ENCODE measurements at places on chromosomes 5 and 9. TPM values are rescaled to one million over a fixed set of nuclear protein-coding genes. Genes with fewer than 3 reads are reported as not detected.

- no peak for DNase-seq
- H3K27me3 ChIP-seq: no peaks in the 10 kb centered on the region
- no peak overlapping the region for H3K4me3 ChIP-seq
- no peak overlapping the region for H3K27ac ChIP-seq
- H3K4me1 ChIP-seq: peaks cover 74% of the 10 kb centered on the region
Measured at GRCh38 chr9:19994296-19994695, 205.5 kb upstream of the SLC24A2 start.

DNA sequence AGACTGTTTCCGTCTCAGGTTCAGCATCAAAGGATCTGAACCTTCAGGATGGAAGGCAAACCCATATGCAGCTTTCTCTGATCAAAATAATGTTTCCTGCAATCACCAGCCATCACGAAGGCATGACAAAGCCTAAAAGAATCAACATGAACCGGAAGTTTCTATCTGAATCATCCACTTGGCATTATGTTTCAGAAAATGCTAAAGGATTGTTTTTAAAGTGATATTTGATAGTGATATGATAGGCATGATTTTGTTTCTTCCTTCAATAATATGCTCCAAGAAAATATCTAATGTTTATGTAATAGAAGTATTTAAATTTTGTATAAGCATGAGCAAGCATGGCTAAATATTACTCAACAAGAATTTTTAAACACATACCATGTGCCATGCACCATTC is 219.6 kb downstream of the PLK2 start:
- no peaks in the 10 kb centered on the region for H3K4me1 ChIP-seq
- no peaks in the 10 kb centered on the region for H3K36me3 ChIP-seq
- peaks cover 8% of the 10 kb centered on the region for H3K27me3 ChIP-seq

GRCh38 chr9:91334053-91334452 is 27.7 kb downstream of the AUH start:
- no peak overlapping the region for H3K27ac ChIP-seq
- no peak overlapping the region for H3K4me3 ChIP-seq
- no peaks in the 10 kb centered on the region for H3K27me3 ChIP-seq
- peaks cover 28% of the 10 kb centered on the region for H3K4me1 ChIP-seq
- H3K36me3 ChIP-seq: peaks cover 17% of the 10 kb centered on the region

- H3K36me3 ChIP-seq: peaks cover 12% of the 10 kb centered on the region
- no peaks in the 10 kb centered on the region for H3K27me3 ChIP-seq
- peak overlapping the region; percentile 90 for H3K27ac ChIP-seq
- H3K4me1 ChIP-seq: peaks cover 29% of the 10 kb centered on the region
- peak; percentile 19 for DNase-seq
Measured at GRCh38 chr9:35732800-35733541, 505 bp downstream of the CREB3 start.

- H3K27ac ChIP-seq: no peak overlapping the region
- no peak overlapping the region for H3K4me3 ChIP-seq
- H3K27me3 ChIP-seq: peaks cover 5% of the 10 kb centered on the region
- no peaks in the 10 kb centered on the region for H3K4me1 ChIP-seq
Measured at GRCh38 chr5:33309536-33310345, 131.0 kb upstream of the TARS1 start.

GRCh38 chr5:102595332-102595731 is 96.5 kb upstream of the SLCO6A1 start:
- H3K4me3 ChIP-seq: no peak overlapping the region
- H3K4me1 ChIP-seq: peaks cover 27% of the 10 kb centered on the region
- no peak for DNase-seq
- no peak overlapping the region for H3K27ac ChIP-seq
- peaks cover 4% of the 10 kb centered on the region for H3K36me3 ChIP-seq
- H3K27me3 ChIP-seq: peaks cover 6% of the 10 kb centered on the region

GRCh38 chr9:124012368-124013301 is 1.1 kb downstream of the LHX2 start:
- H3K4me1 ChIP-seq: peaks cover 42% of the 10 kb centered on the region
- H3K36me3 ChIP-seq: no peaks in the 10 kb centered on the region
- peaks cover 70% of the 10 kb centered on the region for H3K27me3 ChIP-seq
- DNase-seq: no peak
- no peak overlapping the region for H3K27ac ChIP-seq
- no peak overlapping the region for H3K4me3 ChIP-seq

DNA sequence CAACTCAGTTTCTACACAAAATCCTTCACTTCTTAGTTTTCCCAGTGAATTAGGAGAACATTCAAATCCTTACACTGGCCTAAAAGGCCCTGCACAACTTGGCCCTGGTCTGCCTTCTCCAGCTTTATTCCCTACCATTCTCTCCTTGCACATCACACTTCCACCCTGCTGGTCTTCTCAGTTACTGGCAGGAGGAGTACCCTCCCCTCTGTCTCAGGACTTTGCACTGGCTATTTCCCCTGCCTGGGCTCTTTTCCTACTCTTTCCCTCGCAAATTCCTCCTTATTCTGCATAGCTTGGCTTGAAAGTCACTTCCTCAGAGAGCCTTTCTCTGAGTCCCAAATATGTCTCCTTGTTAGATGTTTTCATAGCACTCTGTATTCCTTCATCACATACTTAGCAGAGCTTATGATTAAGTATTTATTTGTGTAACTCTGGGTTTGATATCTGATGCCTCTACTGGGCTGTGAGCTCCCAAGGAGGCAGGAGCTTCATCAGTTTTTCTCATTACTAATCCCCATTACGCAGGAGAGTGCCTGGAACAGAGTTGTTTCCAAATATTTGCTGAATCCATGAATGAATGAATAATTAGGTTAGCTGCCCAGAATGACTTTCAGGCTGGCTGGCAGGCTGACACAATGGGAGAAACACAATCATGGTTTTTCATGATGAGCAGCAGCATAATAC is 159.8 kb upstream of the KLF9 start:
- no peak overlapping the region for H3K4me3 ChIP-seq
- no peak overlapping the region for H3K27ac ChIP-seq
- peaks cover 2% of the 10 kb centered on the region for H3K36me3 ChIP-seq
- H3K27me3 ChIP-seq: no peaks in the 10 kb centered on the region

GRCh38 chr5:125746917-125747316 is 676.3 kb upstream of the GRAMD2B start:
- H3K27ac ChIP-seq: no peak overlapping the region
- H3K27me3 ChIP-seq: no peaks in the 10 kb centered on the region
- no peaks in the 10 kb centered on the region for H3K4me1 ChIP-seq
- H3K36me3 ChIP-seq: no peaks in the 10 kb centered on the region
- no peak overlapping the region for H3K4me3 ChIP-seq

- H3K27ac ChIP-seq: no peak overlapping the region
- no peak for DNase-seq
- H3K36me3 ChIP-seq: no peaks in the 10 kb centered on the region
- peaks cover 60% of the 10 kb centered on the region for H3K27me3 ChIP-seq
- H3K4me3 ChIP-seq: no peak overlapping the region
Measured at GRCh38 chr9:132813115-132813771, 64.8 kb downstream of the AK8 start.

- no peak overlapping the region for H3K27ac ChIP-seq
- no peak for DNase-seq
- H3K36me3 ChIP-seq: no peaks in the 10 kb centered on the region
- no peaks in the 10 kb centered on the region for H3K27me3 ChIP-seq
- no peaks in the 10 kb centered on the region for H3K4me1 ChIP-seq
Measured at GRCh38 chr9:121242219-121242958, 25.6 kb upstream of the GSN start.

GRCh38 chr9:131019388-131020239 is 10.6 kb downstream of the LAMC3 start:
- H3K36me3 ChIP-seq: no peaks in the 10 kb centered on the region
- H3K4me3 ChIP-seq: no peak overlapping the region
- H3K27me3 ChIP-seq: peaks cover 17% of the 10 kb centered on the region
- no peak overlapping the region for H3K27ac ChIP-seq
- no peaks in the 10 kb centered on the region for H3K4me1 ChIP-seq

DNA sequence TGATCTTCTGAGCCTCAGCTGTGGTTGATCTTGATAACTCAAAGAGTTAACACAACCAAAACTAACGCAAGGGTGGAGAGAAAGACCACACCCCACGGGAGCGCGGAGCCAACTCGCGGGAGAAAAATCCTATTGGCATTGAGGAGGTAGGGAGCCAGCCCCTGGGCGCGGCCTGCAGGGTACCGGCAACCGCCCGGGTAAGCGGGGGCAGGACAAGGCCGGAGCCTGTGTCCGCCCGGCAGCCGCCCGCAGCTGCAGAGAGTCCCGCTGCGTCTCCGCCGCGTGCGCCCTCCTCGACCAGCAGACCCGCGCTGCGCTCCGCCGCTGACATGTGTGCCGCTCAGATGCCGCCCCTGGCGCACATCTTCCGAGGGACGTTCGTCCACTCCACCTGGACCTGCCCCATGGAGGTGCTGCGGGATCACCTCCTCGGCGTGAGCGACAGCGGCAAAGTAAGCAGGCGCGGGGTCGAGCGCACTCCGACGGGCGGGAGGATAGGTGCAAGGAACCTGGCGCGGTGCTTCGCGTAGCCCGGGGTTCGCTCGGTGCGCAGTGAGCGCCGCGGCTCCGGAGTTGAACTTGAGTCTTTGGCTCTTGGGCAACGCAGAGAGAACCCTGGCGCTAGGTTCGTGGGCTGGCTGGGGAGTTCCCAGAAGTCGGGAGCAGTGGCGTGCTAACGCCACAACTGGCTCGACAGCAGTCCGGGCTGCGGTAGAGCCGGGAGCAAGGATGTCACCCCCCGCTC is at the start of gene GDA:
TSS of gene GDA (plus strand) at position 210 of the 745 bp plus-strand sequence. CDS start at position 330, 120 bp downstream.
- no peak within 1 kb of the TSS for H3K27ac ChIP-seq
- no peak for DNase-seq
- peaks cover 44% of the 10 kb centered on the region for H3K27me3 ChIP-seq
- H3K36me3 ChIP-seq: no peaks in the 10 kb centered on the region
- H3K4me1 ChIP-seq: peaks cover 5% of the 10 kb centered on the region
- peak within 1 kb of the TSS; percentile 44 for H3K4me3 ChIP-seq

DNA sequence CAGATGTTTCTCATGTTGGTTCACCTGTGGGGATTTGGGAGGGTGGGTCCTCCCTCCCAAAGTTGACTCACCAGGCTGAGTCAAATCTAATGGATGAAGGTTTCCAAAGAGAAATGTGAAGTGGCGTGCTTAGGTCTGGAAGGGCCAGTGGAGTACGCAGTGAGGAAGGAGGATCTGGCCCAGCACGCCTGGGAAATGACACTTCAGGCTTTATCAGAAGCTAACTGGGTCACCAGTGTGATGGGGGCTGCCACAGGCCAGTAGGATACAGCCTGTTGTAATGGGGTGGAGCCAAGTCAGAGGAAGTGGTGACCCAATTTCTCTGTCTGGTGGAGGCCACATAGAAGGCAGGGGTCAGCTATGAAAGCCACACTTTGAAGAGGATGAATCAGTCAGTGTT is 18.0 kb downstream of the POLR1E start:
- no peak overlapping the region for H3K4me3 ChIP-seq
- H3K4me1 ChIP-seq: peaks cover 21% of the 10 kb centered on the region
- DNase-seq: peak; percentile 35
- H3K36me3 ChIP-seq: peaks cover 12% of the 10 kb centered on the region
- H3K27ac ChIP-seq: peak overlapping the region; percentile 84
- H3K27me3 ChIP-seq: no peaks in the 10 kb centered on the region

DNA sequence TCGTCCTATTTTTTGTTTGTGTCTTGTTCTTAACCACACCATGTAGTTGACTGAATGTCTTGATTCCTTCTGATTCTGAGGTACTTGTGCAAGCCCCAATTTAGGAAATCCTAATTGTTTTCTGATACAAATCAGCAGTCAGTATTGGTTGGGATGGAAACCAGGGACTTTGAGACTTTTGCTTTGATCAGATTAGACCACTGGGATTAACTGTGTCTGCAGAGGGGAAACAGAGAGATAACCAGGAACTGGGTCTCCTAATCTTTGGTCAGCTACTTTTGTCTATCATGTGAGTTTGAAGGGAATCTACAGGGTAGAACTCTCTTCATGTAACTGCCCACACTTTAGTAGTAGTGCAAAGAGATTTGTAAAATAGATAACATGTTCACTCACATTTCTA is 173.8 kb upstream of the POC5 start:
- DNase-seq: no peak
- H3K36me3 ChIP-seq: no peaks in the 10 kb centered on the region
- no peak overlapping the region for H3K4me3 ChIP-seq
- H3K27ac ChIP-seq: no peak overlapping the region

- no peak for DNase-seq
- no peak overlapping the region for H3K27ac ChIP-seq
- no peaks in the 10 kb centered on the region for H3K4me1 ChIP-seq
- no peaks in the 10 kb centered on the region for H3K36me3 ChIP-seq
Measured at GRCh38 chr5:9313751-9314150, 232.1 kb downstream of the SEMA5A start.

- H3K27ac ChIP-seq: no peak overlapping the region
- no peaks in the 10 kb centered on the region for H3K27me3 ChIP-seq
- DNase-seq: no peak
- peaks cover 4% of the 10 kb centered on the region for H3K36me3 ChIP-seq
- H3K4me1 ChIP-seq: peaks cover 84% of the 10 kb centered on the region
Measured at GRCh38 chr5:157165261-157165660, 803 bp downstream of the GARIN3 start.

DNA sequence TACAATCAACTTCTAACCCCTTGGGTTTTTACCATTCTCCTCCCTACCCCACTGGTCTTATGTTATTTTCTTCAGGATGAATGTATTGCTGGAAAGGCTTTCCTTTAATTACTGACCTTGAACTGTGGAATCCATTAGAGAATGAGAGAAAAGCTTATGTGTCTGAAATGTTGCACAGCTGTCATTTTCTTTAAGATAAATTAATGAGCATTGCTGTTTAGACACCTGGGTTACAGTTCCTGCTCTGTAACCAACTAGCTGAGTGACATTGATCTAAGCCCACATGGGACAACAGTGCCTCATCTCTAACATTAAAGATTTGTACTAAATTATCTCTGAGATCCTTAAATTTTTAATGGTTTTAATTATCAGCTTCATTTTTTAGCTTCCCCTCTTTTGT is 507.0 kb downstream of the TAF11L14 start:
- DNase-seq: no peak
- H3K4me3 ChIP-seq: no peak overlapping the region
- H3K27ac ChIP-seq: no peak overlapping the region
- H3K4me1 ChIP-seq: no peaks in the 10 kb centered on the region
- H3K36me3 ChIP-seq: peaks cover 4% of the 10 kb centered on the region
- H3K27me3 ChIP-seq: no peaks in the 10 kb centered on the region

- no peak overlapping the region for H3K4me3 ChIP-seq
- no peak for DNase-seq
- no peaks in the 10 kb centered on the region for H3K4me1 ChIP-seq
- no peak overlapping the region for H3K27ac ChIP-seq
Measured at GRCh38 chr5:113474100-113474728, 14.0 kb downstream of the MCC start.

Gene C1QTNF2
- total RNA-seq: not detected

Gene ANKRD18A
- total RNA-seq: 8.4 TPM

Gene GOLPH3
- 72.3 TPM for total RNA-seq

Gene MARVELD2
- 0.74 TPM for total RNA-seq

Gene ZNF454
- total RNA-seq: not detected

Gene FAM153A
- total RNA-seq: 6.9 TPM

Gene ENHO
- not detected for total RNA-seq

All from activated T-cell treated with anti-CD3 and anti-CD28 coated beads, Interleukin-2, amount 50 U/mL, for 72 hours (primary cell).